Stimulated activated CD4-positive, alpha-beta T cell treated with anti-CD3 and anti-CD28 coated beads, Interleukin-4, amount 100 ng/mL, for 1 hour (primary cell): ENCODE measurements at places on chromosomes 12 and 14.

DNA sequence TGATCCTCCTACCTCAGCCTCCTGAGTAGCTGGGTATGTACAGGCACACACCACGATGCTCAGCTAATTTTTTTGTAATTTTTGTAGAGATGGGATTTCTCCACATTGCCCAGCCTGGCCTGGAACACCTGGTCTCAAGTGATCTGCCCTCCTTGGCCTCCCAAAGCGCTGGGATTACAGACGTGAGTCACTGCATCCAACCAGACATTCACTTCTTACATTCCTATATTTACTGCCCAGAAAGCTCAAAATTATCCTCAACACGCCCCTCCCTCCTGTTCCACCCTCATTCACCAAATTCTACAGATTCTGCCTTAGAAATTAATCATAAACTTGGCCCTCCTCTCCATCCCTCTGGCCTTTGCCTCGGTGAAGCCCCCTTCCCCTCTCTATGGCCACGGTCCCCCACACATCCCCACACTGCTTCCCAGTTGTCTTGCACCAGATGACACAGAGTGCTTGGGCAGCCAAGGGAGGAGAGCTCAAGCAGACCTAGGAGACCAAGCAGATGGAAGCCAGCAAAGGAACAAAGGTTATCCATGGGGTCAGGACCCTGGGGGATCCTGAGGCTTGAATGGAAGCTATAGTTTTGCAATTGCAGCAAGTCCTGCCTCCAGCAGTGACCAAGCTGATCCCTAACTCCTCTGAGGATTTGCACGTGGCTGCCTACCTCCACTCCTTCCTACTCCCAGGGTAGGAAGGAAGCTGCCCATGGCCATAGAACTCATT, 213.2 kb upstream of the FOXN3 start:
- no peak for DNase-seq

- no peak for DNase-seq
Observed at GRCh38 chr12:109450980-109451379, 26.1 kb downstream of the KCTD10 start.

DNA sequence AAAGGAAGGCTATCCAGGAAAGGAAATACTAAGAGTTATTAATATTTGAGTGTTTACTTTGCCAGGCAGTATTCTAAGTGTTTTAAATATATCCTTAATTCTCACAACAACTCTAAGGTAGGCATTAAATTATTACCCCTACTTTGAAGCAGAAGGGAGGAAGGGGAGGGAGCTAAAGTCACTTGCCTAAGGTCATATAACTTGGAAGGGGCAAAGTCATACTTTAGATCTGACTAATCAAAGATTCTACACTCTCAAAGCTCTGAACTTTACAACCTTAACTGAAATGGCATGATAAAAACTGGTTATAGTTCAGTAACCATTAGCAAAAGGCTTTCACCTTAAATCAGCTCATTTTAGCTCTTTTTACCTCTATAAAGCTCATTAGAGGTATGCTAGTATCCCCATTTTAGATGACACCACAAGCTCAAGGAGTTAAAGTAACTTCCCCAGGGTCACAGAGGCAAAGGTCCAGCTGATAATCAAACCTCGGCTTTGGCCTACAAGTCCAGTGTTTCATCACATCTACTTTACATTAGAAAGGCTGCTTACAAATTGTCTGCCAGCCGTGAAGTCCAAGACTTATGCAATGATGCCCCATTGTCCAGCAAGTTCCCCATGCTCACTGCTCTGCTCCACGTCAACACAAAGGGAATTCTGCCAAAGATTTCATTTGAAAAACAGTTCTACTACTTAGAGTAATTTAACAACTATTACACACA, 223.9 kb downstream of the MED13L start:
- no peak for DNase-seq

DNA sequence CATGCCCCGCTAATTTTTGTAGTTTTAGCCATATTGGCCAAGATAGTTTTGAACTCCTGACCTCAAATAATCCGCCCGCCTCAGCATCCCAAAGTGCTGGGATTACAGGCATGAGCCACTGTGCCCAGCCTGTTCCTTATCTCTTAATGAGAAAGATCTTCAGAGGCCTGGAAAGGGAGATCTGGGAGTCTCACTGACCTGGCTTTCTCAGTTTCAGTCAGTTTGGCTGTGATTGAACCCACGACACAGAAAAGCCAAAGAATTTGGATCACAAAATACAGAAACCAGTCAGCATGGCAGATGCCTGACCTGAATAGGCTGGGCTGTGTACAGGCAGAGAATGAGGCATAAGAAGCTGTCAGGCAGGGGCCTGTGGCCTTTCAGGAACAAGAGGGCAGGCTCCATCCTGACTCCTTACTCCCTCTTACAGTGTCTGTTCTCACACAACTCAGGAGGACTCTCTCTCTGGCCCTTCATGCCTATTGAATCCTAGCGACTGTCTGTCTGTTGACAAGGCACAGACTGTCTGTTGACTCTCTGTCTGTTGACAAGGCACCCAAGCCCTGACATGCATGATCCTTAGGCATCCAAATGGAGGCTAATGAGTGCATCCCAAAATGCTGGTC, 366.5 kb upstream of the CCDC196 start:
- no peak for DNase-seq

GRCh38 chr14:57297852-57298251, 29.1 kb downstream of the AP5M1 start:
- no peak for DNase-seq

DNA sequence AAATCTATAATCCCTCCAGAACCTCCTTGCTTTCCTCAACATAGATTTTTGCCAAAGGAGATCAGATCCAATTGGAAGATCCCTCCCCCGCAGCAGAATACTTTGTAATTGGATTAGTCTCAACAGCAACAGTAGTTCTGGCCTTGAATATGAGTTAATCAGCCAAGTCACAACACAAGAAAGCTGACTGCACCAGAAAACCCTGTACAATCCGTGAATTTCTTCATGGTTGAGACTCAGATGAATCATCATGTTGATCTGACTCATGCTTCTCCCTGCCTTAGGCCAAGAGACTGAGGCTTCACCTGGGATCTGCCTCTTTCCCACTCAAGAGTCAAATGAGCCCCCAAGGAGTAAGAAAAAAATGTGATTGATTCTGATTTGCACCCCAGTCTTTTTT, 3.0 kb upstream of the METTL17 start:
- no peak for DNase-seq

DNA sequence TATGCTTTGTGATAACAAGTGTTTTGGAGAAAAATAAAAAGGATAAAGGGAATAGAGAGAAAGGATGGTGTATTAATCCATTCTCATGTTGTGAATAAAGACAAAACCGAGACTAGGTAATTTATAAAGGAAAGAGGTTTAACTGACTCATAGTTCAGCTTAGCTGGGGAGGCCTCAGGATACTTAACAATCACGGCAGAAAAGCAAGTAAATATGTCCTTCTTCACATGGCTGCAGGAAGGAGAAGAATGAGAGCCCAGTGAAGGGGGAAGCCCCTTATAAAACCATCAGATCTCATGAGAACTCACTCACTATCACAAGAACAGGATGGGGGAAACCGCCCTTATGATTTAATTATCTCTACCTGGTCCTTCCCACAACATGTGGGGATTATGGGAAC, 18.1 kb upstream of the C12orf42 start:
- no peak for DNase-seq

DNA sequence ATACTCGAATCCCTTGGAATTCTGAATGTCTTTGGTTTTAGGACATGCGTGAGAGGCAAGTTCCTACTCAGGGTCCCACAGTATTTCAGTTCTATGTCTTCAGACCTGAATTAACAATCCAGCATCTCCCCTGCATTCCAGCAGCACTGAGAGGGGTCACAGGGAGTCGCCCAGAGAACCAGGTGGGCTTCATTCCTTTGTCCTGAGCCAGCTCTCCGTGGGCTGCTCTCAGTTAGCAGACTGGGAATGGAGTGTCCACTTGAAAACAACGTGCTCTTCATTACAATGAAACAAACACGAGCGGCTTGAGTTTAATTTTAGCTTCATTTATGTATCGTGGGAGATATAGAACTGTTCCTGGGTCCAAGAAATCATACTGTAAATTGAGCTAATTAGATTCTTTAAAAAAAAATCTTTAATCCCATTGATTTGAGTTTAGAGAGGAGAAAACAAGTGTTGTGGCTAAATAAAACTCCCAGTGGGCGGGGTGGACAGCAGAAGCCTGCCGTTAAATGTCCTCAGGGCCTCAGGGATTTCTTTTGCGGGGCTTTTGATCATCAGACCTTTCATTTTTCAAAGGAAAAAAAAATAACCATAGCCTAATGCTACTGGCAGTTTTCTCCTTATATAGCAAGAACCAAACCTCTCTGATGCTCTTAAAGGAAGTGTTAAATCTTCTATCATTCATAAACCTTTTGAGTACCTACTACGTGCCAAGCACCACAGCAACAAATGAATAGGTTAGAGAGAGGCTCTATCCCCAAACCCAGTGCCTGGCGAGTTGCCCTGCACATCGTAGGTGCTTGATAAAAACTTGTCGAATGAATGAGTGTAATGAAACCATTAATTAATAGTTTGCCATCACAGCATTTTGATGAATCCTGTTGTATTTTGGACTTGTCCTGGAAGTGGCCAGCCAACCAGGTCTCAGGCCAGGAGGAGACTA, 140.4 kb downstream of the CHST11 start:
- no peak for DNase-seq

GRCh38 chr12:34348836-34349672, 326.8 kb downstream of the ALG10 start:
- DNase-seq: no peak

DNA sequence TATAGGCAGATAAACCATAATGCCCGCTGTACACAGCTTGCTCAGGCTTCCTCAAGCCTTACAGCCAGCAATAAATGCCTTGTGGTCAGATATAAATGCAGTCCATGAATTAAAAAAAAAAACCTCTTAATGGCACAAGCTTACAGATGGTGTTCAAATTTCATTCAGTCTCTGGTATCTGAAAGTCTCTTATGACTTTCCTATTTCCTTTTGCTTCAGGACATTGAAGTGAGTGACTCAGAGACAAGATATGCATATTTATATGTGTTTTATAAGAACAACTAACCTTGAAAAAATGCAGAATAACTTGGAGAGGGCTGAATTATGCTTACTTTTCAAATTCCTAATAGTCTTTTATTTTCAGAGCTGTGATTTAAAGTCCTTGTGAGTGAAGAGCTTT, 426.9 kb upstream of the MIS18BP1 start:
- DNase-seq: no peak

GRCh38 chr14:20769421-20769820, 1.2 kb downstream of the EDDM3B start:
- no peak for DNase-seq

DNA sequence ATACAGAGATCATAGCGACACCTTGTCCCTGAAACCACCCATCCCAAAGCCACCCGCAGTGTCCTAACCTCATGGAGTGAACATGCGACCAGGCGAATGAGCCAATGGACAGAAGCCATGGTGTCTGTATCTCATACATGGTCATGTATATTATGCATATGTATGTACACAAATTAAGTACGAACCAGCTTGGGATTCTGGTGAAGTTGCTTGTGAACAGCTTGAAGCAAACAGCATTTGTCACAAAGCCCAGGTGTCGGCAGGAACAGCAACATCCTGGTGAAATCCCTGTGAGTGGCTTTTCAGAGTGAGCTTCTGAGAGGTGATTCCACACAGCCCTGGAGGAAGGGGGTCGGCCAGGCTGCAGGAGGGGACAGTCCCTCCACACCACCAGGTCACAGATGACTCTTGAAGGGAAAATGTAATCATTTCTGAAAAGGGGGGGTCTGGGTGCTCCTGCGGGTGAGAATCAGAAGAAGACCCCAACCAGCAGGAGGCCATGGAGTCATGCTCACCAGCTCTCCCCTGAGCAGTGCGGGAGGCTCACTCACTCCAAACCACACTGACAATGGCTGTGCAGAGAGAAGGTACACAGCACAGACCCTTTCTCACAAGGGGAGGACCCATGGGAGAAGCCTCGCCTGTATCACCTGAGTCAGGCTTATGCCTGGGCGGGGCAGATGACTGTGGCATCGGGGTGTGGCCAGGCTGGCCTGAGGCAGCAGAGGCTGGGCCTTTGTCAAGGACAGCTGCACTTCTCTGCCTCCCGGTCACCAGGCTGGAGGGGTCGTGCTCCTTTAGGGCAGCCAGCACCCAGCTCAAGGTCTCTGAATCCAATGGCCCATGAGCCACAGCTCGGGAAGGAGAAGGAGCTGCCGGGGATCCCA, 14.3 kb downstream of the CHGA start:
- DNase-seq: no peak

DNA sequence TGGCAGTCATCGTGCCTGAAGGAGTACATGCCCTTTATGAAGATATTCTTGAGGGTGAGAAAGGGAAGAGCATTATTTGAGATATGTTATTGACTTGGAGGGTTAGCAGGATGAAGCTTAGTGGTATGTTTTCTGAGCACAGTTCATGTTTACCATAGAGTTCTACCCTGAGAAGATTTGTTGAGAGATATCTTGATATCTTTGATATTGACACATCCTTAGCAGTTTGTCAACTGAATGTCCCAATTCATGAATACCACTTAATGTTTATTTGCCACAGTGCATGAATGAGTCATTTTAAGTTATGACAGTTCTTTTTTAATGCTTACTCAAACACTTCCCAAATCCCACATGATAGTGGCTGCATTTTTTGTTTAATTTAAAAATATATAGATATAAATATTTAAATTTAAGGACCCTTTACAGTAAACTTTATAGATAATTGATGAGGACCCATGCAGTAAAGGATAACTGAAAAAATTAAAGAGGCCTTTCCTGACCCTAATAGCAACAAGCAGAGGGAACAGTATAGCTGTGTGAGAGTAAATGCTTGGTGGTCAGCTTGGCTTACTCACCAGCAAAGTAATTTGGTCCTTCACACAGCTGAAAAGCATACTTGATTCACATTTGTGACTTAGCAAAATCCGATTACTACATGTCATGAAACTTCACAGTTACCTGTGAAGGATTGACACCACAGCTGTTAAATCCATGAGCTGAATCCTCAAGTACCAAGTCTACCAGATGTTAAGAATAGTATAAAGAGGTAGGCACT, 25.8 kb downstream of the SLC39A9 start:
- DNase-seq: no peak

- no peak for DNase-seq
Observed at GRCh38 chr14:34754687-34755086, 40.3 kb upstream of the CFL2 start.

DNA sequence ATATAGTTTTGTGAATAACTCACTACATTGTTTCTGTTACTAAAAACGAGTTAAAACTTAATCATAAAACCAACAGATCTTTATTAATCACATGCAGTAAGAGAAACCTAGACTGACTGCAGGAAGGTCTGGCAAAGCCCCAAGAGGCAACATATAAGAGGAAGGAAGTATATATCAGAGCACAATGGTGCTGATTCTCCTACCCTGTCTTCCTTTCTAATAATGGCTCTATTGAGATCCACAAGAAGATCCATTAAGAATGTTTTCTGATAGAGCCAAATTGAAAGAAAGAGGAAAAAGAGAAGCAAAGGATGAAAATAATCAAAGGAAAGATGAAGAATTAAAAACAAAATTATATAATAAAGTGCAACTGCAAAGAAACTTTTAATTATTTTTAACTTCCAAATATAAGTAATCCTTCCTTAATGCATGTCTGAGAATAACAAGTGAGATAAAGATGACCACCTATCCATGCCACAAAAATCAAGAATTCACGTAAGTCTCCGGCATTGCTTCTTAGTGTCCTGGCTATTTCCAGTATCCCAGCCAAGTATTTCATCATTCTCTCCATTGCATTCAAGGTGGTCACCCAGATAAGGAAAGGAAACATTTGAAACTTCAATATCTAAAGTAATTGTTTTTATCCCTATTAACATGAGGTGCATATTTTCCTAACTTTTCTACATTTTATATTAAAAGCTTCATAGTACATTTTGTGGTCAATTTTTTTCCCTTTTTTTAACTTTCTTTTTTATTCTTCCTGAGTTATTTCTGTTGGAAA, 62.2 kb downstream of the SOX5 start:
- DNase-seq: no peak
